ENCODE measurements at places on chromosomes 7 and 10. TPM values are rescaled to one million over a fixed set of nuclear protein-coding genes. Genes with fewer than 3 reads are reported as not detected.

DNA sequence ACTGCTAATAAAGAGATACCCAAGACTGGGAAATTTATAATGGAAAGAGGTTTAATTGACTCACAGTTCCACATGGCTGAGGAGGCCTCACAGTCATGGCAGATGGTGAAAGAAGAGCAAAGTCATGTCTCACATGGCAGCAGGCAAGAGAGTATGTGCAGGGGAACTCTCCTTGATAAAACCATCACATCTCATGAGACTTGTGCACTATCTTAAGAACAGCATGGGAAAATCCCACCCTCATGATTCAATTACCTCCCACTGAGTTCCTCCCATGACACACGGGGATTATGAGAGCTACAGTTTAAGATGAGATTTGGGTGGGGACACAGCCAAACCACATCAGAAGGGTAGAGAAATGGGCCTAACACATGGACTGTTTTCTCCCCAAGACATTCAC lies 156.3 kb downstream of the CCDC71L start:
- DNase-seq = no peak

- DNase-seq = no peak
Measured at GRCh38 chr7:96178581-96178980, 143.3 kb downstream of the SLC25A13 start.

GRCh38 chr10:53754596-53755250 lies 982.1 kb upstream of the MBL2 start:
- DNase-seq = no peak

DNA sequence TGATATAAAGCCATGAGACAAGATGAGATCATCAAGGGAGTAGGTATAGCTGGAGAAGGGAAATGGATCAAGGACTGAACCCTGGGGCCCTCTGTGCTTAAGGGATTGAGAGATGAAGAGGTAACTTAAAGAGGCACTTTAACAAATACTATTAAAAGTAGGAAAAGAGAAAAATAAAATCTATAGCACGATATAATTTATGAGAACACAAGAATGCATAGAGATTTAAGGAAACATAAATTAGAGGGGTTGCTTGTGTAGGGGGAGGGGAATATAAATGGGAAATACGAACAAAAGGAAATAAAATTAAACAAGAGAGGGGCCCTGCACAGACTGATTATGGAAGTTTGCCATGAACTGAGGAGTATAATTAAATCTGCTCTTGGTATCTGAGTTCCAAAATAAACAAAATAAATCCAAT lies 15.6 kb upstream of the LRRC17 start:
- no peak for DNase-seq

- no peak for DNase-seq
Measured at GRCh38 chr10:16521311-16522016, at the start of gene C1QL3. C1QL3 (minus strand) TSS chr10:16521879; CDS start chr10:16521065, 814 bp downstream.

- DNase-seq = no peak
Measured at GRCh38 chr10:131020775-131021174, 290.7 kb downstream of the TCERG1L start.

GRCh38 chr10:69817078-69817581 lies 15.4 kb downstream of the COL13A1 start:
- DNase-seq = no peak

DNA sequence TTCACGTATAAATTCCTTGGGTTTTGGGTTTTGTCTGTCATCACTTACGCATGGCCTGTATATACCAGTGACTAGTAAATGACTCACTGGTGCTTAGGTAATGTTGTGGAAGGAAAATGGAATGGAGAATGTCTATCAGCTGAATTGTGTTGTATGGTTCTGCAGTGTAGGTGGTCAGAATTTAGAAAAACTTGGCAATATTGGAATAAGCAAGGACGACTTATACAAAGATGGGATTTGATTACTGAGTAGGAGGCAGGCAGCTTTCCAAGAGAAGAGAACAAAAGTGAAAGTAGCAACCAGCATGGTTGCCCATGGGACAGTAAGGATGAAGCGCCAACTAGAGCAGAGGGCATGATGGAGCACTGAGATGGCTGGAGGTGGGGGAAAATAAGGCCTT lies 168.6 kb upstream of the CSTF2T start:
- DNase-seq = no peak

DNA sequence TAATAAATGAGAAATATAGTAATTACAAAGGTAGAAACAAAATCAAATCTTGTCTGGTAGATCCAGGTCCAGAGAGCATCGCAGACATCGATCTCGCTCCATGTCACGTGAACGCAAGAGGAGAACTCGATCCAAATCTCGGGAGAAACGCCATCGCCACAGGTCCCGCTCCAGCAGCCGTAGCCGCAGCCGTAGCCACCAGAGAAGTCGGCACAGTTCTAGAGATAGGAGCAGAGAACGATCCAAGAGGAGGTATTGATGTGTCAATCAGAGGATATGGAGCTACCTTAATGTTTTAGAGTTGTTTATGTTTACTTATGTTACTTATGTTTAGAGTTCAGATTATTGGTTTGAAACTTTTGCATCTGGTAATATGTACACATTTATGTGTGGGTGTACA lies 57.8 kb downstream of the LUC7L2 start:
- no peak for DNase-seq

GRCh38 chr10:83539528-83540308 lies 599.6 kb upstream of the GHITM start:
- DNase-seq = no peak

GRCh38 chr10:123995082-123995460 lies 98.3 kb downstream of the CHST15 start:
- DNase-seq = no peak

GRCh38 chr7:101547022-101547915 lies 81.8 kb downstream of the MYL10 start:
- no peak for DNase-seq

HOXA5 gene
- 92.8 TPM for polyA plus RNA-seq

GPC2 gene
- 6.4 TPM for polyA plus RNA-seq

IKZF1 gene
- 3.1 TPM for polyA plus RNA-seq

UTF1 gene
- polyA plus RNA-seq = not detected

ADRA2A gene
- polyA plus RNA-seq = 2.5 TPM

All from left renal pelvis (tissue), 4 donors.